GM12878 (cell line): ENCODE measurements at places on chromosomes 13 and 19. TPM values are rescaled to one million over a fixed set of nuclear protein-coding genes. Genes with fewer than 3 reads are reported as not detected.

GRCh38 chr13:20654156-20654555, 49.3 kb upstream of the IL17D start:
- H3K27me3 ChIP-seq = no peaks in the 10 kb centered on the region
- H3K4me1 ChIP-seq = no peaks in the 10 kb centered on the region
- H3K27ac ChIP-seq = no peak overlapping the region
- no peaks in the 10 kb centered on the region for H3K36me3 ChIP-seq
- no peak overlapping the region for H3K4me3 ChIP-seq

DNA sequence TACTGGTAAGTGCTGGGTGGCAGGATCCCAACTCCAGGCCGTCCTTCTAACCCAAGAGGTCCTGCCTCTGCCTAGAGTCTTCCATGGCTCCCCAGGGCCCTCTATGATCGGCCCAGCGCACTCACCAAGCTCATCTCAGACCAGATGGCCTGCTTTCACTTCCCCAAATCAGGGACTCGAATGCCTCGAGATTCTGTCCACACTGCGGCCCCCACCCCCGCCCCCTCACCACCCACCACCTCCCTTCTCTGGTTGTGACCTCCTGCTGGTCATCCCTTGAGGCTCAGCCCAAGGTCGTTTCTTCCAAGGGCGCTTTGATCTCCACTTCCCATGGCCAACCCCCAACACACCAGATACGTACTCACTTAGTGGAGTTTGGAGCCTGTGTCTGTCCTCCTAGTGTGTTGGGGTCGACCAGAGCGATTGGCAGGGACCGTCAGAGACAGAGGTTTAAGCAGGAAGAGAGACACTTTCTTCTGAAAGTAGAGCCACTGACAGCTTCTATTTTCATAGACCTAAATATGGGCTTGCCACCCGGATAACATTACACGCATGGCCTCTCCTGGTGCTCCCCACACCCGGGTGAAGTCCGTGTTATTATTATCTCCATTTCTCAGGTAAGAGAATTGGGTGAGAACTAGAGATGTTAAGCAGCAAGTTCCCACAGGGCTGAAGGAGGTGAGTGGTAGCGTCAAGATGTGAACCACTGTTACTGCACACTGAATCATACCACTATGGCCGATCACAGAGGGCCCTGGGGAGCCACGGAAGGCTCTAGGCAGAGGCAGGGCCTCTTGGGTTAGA, at the start of gene FCER2:
TSS of gene FCER2 (minus strand) at position 478 of the 804 bp plus-strand sequence. CDS start 2,371 bp downstream, outside the sequence.
- peaks cover 3% of the 10 kb centered on the region for H3K36me3 ChIP-seq
- H3K4me3 ChIP-seq = peak within 1 kb of the TSS; percentile 100
- H3K27ac ChIP-seq = peak within 1 kb of the TSS; percentile 94
- no peaks in the 10 kb centered on the region for H3K27me3 ChIP-seq

- no peaks in the 10 kb centered on the region for H3K4me1 ChIP-seq
- no peak for DNase-seq
- H3K27ac ChIP-seq = no peak overlapping the region
- H3K36me3 ChIP-seq = no peaks in the 10 kb centered on the region; the same call in 1 of the 2 replicates
- no peaks in the 10 kb centered on the region for H3K27me3 ChIP-seq
Observed at GRCh38 chr13:77737583-77738200, 40.2 kb downstream of the SLAIN1 start.

- peaks cover 32% of the 10 kb centered on the region for H3K36me3 ChIP-seq
- H3K4me1 ChIP-seq = peaks cover 8% of the 10 kb centered on the region; the same call in 1 of the 2 replicates
- no peak for DNase-seq
- no peak overlapping the region for H3K4me3 ChIP-seq
Observed at GRCh38 chr19:48613852-48614435, 932 bp downstream of the FAM83E start.

DNA sequence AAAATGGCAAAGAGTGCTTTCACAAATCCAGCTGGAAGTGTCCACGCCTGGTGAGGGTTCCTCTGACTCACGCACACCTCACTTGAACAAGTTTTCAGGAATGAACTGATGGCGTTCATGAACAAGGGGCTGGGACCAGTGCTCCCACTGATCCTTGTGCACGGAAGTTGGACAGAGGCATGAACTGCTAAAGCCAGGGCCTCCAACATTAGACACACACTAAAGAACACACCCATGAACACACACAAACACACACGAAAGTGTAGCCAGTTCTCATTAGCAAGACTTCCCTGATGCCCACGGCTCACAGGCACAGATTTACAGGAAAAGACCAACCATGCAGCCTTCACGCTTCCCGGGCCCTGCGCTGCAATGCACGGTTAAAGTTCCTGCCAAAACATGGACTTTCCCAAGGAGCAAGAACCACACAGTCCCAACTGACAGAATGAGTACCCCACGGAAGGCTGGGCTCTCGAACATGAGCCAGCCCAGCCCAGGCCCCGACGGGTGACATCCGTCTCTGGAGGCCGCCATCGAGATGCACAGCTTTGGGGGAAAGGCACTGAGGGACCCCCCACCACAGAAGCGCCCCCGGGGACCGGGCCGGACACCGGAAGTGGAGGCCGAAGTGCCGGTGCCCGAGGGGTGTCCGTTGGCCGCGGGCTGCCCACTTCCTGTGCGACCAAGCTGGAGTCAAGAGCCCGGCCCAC, 808 bp downstream of the DNMT1 start:
- H3K4me3 ChIP-seq = peak overlapping the region; percentile 100
- H3K27me3 ChIP-seq = no peaks in the 10 kb centered on the region
- no peak for DNase-seq
- peaks cover 23% of the 10 kb centered on the region for H3K4me1 ChIP-seq
- peak overlapping the region; percentile 91 for H3K27ac ChIP-seq

- no peaks in the 10 kb centered on the region for H3K4me1 ChIP-seq
- H3K27me3 ChIP-seq = no peaks in the 10 kb centered on the region
- no peak overlapping the region for H3K27ac ChIP-seq
- no peak for DNase-seq
Observed at GRCh38 chr19:5369962-5370367, 29.4 kb upstream of the PTPRS start.

- H3K4me3 ChIP-seq = no peak overlapping the region
- H3K27ac ChIP-seq = no peak overlapping the region
- peaks cover 8% of the 10 kb centered on the region; the same call in 1 of the 2 replicates for H3K4me1 ChIP-seq
Observed at GRCh38 chr19:43462383-43462782, 3.0 kb downstream of the LYPD3 start.

GRCh38 chr13:102586615-102587014, 10.2 kb upstream of the TPP2 start:
- no peak overlapping the region for H3K4me3 ChIP-seq
- DNase-seq = no peak
- H3K27me3 ChIP-seq = no peaks in the 10 kb centered on the region
- peaks cover 6% of the 10 kb centered on the region for H3K4me1 ChIP-seq
- no peak overlapping the region for H3K27ac ChIP-seq

DNA sequence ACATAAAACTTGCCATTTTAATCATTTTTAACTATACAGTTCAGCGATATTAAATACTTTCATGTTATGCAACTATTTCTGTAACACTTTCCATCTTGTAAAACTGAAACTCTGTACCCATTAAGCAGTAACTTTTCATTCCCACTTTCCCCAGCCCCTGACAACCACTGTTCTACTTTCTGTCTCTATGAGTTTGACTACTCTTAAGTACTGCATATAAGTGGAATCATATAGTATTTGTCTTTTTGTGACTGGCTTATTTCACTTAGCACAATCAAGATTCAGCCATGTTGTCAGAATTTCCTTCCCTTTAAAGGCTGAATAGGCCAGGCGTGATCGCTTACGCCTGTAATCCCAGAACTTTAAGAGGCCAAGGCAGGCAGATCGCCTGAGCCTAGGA, 56.2 kb downstream of the ARHGAP35 start:
- H3K36me3 ChIP-seq = peaks cover 20% of the 10 kb centered on the region
- peak; percentile 24 for DNase-seq
- H3K27ac ChIP-seq = no peak overlapping the region
- peaks cover 19% of the 10 kb centered on the region for H3K4me1 ChIP-seq

- no peak overlapping the region for H3K4me3 ChIP-seq
- H3K36me3 ChIP-seq = no peaks in the 10 kb centered on the region; the same call in 1 of the 2 replicates
- DNase-seq = no peak
- peaks cover 28% of the 10 kb centered on the region for H3K4me1 ChIP-seq
- H3K27me3 ChIP-seq = no peaks in the 10 kb centered on the region
Observed at GRCh38 chr19:10971107-10971726, 10.4 kb downstream of the SMARCA4 start.

DNA sequence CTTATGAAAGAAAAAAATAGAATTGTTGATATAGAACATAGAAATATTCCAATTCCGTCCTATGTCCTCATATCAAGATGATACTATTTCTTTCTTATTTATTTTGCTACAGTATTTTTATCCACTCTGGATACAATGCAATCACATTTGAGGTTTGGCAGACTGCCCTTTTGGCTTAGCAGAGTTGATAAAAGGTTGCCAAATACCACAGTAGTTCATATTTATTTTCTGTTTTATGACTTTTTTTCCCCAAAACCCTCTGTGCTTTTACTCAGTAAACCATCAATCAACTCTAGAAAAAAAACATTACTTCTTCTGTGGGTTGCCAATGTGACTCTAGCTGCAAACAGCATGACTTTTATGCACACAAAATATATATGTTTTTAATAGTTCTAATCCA, 424.5 kb downstream of the PCDH9 start:
- no peaks in the 10 kb centered on the region for H3K4me1 ChIP-seq
- no peak for DNase-seq
- no peaks in the 10 kb centered on the region for H3K36me3 ChIP-seq
- no peak overlapping the region for H3K27ac ChIP-seq

DNA sequence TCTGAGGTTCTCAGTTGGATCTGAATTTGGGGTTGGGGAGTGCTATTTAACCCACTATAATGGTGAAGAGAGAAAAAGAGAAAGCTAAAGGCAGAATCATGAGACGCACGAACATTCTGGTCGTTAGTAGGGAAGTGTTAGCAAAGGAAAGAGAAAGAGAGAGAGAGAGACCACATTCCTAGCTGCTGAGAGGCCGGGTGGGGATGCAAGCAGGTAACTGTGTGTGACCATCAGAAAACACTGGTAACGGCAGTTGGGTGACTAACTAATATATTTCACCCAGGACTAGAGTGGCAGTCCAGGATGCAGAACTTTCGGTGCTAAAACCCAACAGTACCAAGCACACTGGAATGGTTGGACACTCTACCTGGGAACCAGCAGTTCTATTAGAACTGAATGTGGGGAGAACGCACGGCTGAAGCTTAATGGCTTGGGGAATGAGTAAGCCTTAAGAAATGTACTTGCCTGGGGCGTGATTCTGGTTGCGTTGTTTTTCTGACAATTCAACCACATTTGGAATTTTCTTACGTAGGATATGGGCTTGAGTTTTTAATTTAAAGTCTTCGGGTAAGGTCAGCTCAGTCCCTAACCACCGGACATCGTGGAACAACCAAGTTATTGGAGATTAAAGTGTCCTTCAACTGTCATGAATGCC, 130.2 kb downstream of the DNAJC15 start:
- H3K4me1 ChIP-seq = no peaks in the 10 kb centered on the region
- H3K27ac ChIP-seq = no peak overlapping the region
- H3K4me3 ChIP-seq = no peak overlapping the region

DNA sequence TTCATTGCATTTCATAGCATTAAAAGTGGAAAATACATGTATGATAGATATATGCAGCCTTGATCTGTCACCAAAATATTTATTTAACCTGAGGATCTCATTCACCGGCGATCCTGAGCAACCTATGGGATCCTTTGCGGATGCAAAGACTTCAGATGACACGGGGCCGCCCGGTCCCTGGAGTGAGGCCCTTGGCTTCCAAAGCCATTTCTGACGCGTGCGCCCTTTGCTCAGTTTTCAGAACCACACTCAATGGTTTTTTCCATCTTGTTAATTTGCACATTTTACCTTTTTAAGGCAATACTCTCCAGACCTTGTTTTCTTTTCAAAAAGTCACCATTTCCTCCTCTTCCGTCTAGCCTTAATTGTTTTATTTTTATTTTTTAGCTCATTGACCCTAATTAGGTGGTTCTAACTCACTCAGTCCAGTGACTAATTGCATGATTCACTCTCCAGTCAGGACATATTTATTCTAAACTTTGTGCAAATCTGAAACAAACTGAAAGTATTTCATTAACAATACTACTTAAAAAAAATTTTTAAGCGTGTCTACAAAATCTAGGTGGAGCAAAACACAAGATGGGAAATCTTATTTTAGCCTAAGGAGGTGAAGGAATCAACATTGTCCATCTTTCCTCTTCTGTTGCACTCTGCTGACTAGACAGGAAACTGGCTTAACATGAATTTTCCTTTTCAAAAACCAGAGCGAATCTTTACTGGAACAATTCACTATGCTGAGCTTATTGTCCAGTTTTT, 47.9 kb downstream of the COL4A1 start:
- DNase-seq = no peak
- no peak overlapping the region for H3K27ac ChIP-seq
- H3K27me3 ChIP-seq = no peaks in the 10 kb centered on the region; the same call in 1 of the 2 replicates
- no peaks in the 10 kb centered on the region for H3K4me1 ChIP-seq

GRCh38 chr19:2270423-2271233, 11.3 kb downstream of the PEAK3 start:
- peak overlapping the region; percentile 95 for H3K4me3 ChIP-seq
- peaks cover 4% of the 10 kb centered on the region for H3K36me3 ChIP-seq
- peaks cover 21% of the 10 kb centered on the region for H3K4me1 ChIP-seq
- H3K27ac ChIP-seq = peak overlapping the region; percentile 89
- no peaks in the 10 kb centered on the region for H3K27me3 ChIP-seq

- H3K27ac ChIP-seq = no peak overlapping the region
- H3K4me1 ChIP-seq = no peaks in the 10 kb centered on the region
Observed at GRCh38 chr13:42760951-42761350, 20.4 kb upstream of the FAM216B start.

DNA sequence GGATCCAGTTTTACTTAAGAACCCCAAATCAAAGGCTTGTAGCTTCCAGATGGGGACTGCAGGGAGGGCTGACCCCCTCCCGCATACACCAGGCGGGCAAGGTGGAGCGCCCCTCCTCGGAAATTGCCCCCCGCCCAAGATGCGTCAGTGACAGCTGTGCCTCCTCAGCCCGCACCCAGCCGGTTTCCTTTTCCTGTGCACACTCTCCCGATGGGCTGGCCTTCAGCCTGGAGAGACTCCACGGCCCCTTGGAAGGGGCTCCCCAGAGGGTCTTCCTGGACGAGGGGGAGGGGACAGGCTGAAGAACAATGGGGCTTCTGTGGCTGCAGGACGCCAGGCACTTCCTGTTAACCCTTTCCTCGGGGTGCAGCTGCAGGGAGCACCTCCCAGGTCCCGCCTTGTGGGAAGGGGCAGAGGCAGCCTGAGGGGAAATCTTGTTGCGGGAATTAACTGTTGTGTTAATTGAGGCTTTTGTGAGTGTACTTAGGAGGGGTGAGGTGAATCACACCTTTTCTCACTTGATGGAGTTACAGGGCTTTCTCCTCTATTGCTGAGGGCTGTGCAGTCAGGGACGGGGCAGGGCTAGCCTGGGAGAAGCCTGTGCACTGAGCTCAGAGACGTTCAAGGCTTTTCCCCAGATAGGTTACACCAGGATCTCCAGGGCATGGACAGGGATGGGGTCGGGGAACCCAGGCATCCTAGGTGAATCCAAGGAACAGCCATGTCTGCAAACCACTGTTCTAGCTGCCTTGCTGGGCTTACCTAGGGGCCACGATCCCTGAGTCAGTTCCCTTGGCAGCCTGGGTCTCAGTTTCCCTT, 14.3 kb downstream of the IER2 start:
- peak overlapping the region; percentile 23 for H3K4me3 ChIP-seq
- peak overlapping the region; percentile 85 for H3K27ac ChIP-seq
- H3K4me1 ChIP-seq = peaks cover 58% of the 10 kb centered on the region
- DNase-seq = no peak

Gene RUVBL2
- polyA plus RNA-seq = 214 and 220 TPM in 2 replicates

Gene NTN5
- polyA plus RNA-seq = not detected in 2 replicates

Gene HIPK4
- 0.07 TPM in 1 of 2 replicates, not detected in the other for polyA plus RNA-seq
